ENCODE measurements at places on chromosomes 6 and 20. TPM values are rescaled to one million over a fixed set of nuclear protein-coding genes. Genes with fewer than 3 reads are reported as not detected.

Gene MUCL3
- total RNA-seq: not detected

- no peak for DNase-seq
These were observed 82.1 kb downstream of the ASXL1 start for GRCh38 chr20:32440069-32440757.

- no peak for DNase-seq
These were observed 23.0 kb upstream of the BMP5 start for GRCh38 chr6:55898342-55898741.

DNA sequence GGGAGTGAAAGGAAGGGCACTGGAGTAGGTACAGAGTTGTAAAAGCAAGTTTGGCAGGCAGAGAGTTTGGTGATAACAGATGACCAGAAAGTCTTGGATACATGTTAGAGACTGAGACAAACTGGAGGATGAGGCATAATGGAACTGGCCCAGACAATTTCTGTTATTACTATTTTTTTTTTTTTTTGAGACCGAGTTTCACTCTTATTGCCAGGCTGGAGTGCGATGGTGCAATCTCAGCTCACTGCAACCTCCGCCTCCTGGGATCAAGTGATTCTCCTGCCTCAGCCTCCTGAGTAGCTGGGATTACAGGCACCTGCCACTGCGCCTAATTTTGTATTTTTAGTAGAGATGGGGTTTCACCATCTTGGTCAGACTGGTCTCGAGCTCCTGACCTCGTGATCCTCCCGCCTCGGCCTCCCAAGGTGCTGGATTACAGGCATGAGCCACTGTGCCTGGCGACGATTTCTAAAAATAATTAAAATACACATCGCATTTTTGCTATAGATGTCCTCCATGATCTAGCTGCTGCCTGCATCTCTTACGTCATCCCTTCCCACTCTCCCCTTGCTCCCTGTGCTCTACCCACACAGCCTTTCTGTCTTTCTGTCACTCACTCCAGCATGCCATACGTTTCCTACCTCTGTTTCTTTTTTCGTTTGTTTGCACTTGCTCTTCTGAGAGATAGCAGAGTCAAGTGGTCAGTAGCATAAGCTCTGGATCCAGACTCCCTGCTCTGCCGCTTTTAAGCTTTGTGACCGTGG, 23.5 kb downstream of the MAPK14 start:
- DNase-seq: no peak

DNA sequence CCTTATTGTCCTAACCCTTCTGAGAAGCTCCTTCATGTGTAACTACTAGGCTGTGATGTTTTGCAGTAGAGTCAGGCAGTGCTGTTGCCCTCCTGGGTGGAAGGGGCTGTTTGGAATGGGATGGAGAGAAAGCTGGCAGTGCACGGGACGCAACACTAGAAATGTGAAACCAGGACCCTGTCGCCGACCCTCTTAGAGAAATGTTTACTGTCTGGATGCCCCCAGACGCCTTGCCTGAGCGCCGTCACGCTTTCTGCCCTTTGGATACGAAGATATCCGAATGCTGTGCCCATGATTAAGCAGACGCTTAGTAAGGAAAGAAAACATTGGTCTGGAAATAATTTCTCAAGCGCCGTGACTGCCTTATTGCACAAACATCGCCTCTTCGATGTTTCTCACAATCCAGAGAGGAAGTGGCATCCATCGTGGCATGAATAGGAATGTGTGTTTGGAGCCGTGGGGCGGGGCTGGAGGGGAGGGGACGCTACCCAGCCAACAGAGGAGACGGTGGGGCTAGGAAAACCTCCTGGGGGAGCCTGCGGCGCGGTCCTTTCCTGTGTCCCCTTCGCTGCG, 661 bp upstream of the PPP1R14C start:
- peak; percentile 67 for DNase-seq

DNA sequence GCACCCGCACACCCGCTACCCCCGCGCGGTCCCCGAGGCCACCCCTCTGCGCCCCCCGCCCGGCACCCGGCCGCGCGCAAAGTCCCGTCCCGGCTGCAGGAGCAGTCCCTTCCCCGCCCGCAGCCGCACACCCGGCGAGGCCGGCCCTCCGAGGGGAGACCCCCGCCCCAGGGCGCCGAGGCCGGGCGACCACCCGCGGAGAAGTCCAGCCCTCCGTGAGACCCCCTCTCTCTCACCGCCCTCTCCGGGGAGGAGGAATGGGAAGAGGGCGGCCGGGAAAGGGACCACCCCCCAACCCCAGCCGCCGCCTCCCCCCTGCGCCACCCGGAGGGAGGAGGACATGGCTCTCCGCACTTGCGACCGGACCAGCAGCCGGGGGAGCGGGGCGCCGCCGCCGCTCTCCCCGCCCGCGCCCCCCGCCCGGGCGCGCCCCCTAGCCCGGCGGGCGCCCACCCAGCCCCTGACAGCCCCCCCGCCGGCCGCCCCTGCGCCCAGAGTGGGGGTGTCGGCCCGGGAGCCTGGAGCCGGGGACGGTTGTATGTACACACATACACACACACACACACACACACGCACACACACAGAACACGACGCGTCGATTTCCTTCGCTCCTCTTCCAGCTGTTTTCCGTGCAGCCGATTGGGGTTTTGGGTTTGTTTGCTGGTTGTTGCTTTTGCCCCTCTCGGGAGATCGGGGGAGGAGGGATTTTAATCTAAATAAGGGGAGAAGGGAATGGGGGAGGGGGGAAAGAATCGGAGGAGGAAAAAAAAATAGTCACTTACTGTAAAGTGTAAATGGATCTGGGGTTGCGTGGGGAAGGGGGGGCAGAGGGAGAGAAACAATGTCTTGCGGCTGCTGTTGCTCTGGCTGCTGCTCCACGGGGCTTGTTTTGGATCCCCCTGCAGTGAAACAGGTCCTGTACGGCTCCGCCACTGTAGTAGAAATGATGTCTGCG, at the start of gene ATXN1:
Gene ATXN1 (minus strand): TSS at position 945 of the 955 bp plus-strand sequence.
- peak; percentile 84 for DNase-seq

DNA sequence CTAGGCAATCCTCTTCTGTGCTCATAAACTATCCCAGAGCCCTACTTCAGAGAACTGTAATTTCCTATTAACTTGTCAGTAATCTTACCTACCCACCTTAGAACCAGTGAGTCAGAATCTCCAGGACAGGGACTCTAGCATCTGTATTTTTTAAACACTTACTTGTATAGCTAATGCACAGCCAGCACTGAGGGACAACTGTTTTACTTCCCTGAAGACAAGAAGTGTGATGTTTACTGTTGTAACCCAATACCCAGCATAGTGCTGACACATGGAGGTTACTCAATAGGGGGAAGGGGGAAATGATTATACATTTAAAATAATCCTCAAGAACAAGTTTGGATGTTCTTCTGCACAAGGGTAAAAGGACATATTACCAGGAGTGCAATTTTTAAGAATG, 130.8 kb downstream of the BTBD9 start:
- DNase-seq: peak; percentile 57

GRCh38 chr6:25423358-25423757, 144.2 kb downstream of the CARMIL1 start:
- DNase-seq: no peak

DNA sequence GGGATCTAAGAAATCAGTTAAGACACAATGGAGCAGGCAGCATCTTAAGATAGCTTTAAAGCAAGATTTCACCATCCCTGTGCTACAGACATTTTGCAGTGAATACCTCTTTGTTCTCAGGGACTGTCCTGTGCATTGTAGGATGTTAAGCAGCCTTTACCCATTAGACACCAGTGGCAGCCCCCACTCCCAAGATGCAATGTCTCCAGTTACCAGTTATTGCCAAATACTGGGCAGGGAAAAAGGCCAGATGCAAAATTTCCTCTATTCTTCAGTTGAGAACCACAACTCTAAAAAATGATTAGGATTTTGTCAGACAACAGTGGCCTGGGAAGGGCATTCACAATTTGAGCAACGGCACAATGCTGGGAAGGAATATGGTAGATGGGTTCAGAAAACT, 6.1 kb downstream of the FBXO5 start:
- no peak for DNase-seq

Gene MPC1
- total RNA-seq: 109 TPM

Gene GLP1R
- 0.72 TPM for total RNA-seq

Gene TMEM200A
- 17.7 TPM for total RNA-seq

Gene OR2H1
- total RNA-seq: not detected
